NCI-H2081 (cell line): ENCODE measurements at places on chromosomes 16 and 17.
A peak's percentile ranks its signal among the peaks of the same experiment; 100 is the strongest.

GRCh38 chr17:83144421-83145357 is 65.3 kb downstream of the METRNL start:
- DNase-seq = peak; percentile 5

DNA sequence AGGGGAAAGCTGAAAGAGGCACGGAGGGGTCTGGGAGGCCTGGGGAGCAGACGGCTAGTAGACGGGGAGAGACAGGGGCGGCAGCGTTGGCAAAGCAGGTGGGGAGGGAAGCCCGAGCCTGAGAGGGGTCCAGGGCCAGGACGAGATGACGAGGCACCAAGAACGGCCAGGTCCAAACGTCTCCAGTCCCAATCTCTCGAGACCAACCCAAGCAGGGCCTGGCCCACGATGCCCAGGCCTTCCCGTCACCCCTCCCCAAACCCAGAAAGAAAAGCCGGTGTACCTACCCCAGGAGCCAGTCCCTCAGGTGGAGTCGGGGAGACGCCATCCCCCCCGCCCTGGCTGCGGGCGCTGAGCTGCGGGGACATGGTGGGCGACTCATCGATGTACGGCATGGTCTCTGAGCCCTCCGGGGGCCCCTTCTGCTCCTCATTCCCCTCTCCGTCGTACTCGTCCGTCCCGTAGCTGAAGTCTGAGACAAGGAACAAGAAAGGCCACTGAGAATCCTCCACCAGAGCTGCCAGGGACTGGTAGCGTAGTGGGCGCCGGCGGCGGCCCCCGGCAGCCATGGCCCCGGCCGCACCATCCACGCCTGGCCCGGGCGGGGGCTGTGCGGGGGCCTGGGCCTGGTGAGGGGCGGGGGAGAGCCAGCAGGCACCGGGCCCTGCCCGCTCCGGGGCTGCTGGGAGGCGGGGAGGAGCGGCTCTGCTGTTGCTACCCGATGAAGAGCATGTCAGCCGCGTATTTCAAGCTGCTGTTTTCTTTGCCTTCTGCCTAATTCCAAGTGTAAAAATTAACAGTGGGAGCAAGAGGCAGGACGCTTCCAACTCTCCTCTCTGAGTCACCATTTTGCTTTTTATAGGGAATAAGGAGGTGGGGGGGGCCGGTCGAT is 54.6 kb downstream of the ABR start:
- no peak for DNase-seq

DNA sequence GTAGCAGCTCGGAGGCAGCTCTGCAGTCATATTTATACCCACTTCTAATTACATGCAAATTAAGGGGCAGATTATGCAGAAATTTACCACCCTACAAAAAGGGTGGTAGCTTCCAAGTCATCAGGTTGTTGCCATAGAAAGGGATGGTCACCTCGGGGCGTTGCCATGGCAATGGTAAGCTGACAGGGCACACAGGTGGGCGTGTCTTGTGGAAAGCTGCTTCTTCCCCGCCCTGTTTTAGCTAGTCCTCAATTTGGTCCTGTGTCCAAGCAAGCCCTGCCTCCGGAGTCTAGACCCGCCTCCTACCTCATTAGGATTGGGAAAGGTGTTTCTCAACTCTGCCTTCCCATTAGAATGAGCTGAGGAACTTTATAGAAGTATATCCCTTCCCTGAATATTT is 98.7 kb downstream of the HS3ST2 start:
- no peak for DNase-seq

DNA sequence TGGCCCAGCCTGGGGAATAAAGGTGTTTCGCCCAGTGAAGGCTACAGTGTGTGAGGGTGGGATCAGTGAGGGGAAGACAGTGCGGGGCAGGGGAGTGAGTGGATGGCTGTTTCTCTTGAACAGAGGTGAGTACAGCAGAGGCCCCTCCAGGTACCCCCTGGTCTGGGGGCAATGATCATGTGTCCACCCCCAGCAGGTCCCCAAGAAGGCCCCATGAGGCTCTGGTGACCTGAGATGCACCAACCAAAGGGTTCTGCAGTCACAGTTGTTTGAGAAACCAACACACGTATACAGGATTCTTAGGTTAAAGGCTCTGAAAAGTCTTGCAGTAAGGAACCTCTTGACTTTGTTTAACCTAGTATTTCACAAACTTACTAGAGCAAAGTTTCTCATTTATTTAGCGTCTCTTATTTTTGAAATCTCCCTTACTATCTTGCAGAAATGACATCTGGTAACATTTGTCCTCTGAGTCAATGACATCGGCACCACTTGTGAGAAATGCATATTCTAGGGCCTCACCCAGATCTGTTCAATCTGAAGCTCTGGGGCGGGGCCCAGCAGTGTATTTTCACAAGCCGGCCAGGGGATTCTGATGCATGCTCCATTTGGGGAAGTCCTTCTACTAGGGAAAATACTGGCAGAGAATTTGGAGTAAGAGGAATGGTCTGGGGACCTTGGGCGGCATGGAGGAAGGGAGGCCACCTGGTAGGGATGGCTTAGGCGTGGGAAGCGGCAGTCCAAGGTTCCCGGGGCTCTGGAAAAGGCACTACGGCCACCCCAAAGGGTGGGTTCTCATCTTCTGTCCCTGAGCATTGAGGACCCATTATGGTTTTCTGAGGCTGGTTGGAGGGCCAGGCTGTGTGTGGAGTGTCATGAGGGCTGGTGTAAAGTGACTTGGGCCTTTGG is 217.3 kb downstream of the NTN1 start:
- no peak for DNase-seq

DNA sequence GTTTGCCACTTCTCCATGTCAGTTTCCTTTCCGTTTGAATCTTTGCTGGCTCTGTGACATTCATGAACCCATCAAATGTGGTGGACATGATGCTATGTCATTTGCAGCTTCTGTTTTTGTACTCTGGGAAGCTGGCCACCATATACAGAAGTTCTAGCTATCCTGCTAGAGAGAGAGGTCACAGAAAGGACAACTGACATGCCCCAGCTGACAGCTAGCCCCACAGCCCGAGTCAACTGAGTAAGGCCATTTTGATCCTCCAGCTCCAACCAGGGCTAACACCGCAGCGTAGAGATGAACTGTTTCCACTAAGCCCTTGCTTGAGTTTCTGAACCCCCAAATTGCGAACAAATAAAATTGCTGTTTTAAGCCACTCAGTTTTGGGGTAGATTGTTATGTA is 33.8 kb downstream of the CCDC42 start:
- no peak for DNase-seq

DNA sequence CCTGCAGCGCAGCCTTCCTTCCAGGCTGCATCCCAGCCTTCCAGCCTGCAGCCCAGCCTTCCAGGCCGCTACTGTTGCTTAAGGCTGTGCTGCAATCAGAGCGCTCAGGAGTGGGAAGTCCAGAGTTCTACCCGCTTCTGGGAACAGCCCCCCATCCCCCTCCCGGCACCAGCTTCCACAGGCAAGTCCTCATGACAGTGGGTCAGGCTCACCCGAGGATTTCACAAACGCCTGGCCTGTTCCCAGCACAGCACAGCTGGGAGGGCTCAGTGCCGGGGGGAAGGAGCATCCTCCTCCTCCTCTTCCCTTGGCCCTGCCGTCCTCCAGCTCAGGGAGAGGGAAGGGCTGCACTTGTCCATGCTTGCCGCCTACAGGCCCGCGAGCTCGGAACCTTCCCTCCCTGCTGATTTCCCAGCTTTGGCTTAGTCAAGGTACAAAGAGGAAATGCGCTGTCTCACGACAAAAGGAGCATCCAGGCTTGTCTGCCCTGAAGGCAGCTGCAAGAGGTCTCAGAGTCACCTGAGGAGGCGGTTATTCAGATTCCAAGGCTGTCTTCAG is 8.3 kb downstream of the SOCS3 start:
- DNase-seq = no peak

DNA sequence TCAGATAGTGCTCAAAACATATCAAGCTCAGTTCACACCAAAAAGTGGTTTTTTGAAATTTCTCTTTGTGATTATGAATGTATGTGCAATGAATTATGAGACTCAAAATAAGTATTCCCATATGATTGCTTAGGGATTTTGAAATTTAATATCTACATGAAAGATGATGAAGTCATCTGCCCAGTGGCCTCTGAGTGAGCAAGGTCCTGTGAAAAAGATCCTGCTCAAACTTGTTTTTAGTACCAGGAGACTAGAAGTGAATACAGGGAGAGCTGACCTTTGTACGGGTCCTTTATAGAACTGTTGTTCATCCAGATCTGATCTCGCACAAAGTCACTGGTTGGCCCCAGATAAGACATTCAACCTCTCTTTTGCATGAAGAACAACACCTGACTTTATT is 151.9 kb upstream of the MAF start:
- DNase-seq = no peak

DNA sequence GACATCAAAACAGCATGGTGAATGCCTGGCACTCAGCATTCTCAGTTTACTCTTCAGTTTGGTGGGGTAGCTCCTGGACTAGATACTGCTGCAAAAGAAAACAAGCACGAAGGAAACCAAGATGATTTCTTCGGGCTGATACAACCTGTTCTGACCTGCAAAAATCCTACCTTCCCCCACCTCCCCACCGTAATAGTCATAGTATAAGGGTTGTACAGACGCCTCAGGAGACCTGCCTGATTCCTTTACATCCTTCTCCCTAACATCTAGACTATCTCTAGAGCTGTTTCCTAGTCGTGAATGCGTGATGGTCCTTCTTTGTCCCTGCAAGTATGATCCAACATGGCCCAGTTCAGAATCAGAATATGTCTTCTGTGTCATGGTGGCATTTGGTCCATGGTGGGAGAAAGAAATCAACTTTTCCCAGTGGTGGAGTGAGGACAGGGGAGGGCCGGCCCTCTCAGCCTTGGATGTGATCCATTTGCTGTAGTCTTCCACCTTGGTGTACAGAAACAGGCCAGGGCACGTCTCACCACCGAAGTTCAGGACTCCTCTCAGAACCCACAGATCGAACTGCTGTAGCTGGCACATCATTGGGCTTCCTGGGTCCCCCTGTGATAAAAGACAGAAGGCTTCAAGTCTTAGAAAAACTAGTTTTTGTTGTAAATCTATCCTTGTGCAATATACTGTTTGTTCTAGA is 14.5 kb downstream of the PRSS54 start:
- no peak for DNase-seq

GRCh38 chr16:73240920-73241319 is 193.0 kb upstream of the ZFHX3 start:
- DNase-seq = no peak

- DNase-seq = no peak
Observed at GRCh38 chr17:14296166-14296910, 4.5 kb upstream of the HS3ST3B1 start.

GRCh38 chr16:65909310-65910050 is 457.0 kb upstream of the CDH5 start:
- DNase-seq = no peak

GRCh38 chr16:88608076-88608475 is 30.3 kb upstream of the IL17C start:
- no peak for DNase-seq

DNA sequence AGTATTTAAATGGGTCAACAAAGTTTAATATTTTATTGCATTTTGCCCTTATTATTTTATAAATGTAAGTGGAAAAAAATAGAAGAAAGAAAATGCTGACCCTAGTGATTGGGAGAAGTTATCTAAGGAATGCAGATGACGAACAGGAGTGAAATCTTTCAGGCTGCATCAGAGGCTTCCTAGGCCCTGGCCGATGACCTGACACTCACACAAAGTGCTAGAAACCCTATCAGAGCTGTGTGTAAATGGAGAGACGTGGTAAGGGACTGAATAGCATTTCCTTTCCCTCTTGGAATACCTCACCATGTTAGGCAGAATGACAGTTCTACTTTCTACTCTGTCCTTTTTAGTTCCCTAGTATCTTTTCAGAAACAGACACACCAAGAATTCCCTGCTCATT is 44.9 kb upstream of the CNEP1R1 start:
- no peak for DNase-seq

- no peak for DNase-seq
Observed at GRCh38 chr16:11194913-11195312, 61.1 kb downstream of the SOCS1 start.

GRCh38 chr17:36002631-36003030 is 1.3 kb upstream of the CCL15 start:
- no peak for DNase-seq

GRCh38 chr16:27383556-27384243 is 18.3 kb upstream of the IL21R start:
- no peak for DNase-seq

GRCh38 chr17:80002070-80002641 is 33.5 kb downstream of the TBC1D16 start:
- no peak for DNase-seq

DNA sequence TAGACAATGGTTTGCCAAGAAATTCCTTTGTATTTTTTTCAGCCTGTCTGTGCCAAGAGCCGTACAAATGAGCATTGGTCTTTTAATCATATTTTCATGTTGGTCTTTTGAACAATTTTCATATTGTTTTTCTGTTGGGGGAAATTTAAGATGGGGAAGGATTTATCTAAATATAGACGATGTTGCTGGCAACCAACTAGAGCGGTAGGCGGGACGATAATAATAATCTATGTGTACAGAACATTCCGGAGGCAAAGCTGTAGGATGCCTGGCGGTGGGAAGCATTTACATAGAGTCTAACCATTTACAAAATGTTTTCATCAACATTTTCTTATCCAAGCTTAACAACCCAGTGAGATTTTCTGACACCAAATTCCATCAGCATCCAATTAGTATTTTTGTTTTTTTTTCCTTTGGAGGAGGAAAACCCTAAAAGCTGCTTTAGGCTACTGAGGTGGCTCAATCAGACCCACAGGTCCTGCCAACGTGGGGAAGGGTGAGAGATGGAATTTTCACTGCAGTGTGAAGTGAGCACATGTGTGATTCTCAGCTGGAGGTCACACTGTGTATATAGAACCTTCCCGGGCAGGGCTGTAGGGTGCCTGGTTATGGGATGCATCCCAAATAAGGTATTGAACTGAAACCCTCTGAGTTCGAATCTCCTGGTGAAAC is 11.7 kb upstream of the SEC14L1 start:
- DNase-seq = peak; percentile 34

DNA sequence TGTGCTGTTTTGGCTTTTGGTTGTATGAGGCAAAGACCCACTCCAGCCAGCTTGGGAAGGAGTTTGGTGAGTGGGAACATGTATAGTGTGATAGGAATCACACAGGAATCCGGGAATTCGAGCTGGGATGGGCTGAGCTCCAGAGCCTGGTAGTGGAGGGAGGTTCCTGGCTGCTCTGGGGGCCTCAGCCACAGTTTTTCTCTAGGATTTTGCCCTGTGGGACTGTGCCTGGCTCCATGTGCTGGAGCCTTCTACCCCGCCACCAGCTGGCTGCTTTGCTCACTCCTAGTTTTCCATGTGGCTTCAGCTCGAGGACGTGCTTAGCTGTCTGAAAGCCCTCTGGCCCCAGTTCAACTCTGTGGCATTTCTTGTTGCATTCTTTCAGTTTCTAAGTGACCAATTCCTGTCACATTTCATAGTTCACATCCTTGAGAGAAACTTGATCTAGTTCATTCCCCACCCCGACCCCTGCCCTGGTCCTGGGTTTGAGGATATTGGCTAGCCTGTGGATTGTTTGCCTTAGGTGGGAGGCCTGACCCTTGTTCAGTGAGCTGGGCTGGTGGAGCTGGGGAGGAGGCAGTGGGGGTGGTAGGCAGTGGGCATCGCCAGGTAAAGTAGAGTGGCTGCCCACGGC is 5.0 kb downstream of the SEC14L1 start:
- peak; percentile 58 for DNase-seq
